ENCODE measurements at places on chromosomes 12 and 14. TPM values are rescaled to one million over a fixed set of nuclear protein-coding genes. Genes with fewer than 3 reads are reported as not detected.

The SUDS3 gene
- 29.1 TPM for total RNA-seq

The GPRC5A gene
- total RNA-seq: 3.1 TPM

The FAIM2 gene
- total RNA-seq: 2.6 TPM

The ADAMTS20 gene
- total RNA-seq: not detected

The SRRM4 gene
- under 0.01 TPM for total RNA-seq

The ZC2HC1C gene
- 1.2 TPM for total RNA-seq

The KRT2 gene
- total RNA-seq: not detected

The SLC5A8 gene
- not detected for total RNA-seq

The CCDC196 gene
- total RNA-seq: not detected

The TAS2R13 gene
- total RNA-seq: 4.7 TPM

The TXNRD1 gene
- total RNA-seq: 1,066 TPM

The TMEM52B gene
- not detected for total RNA-seq

The BHLHE41 gene
- total RNA-seq: 3.1 TPM

The A2M gene
- 42.7 TPM for total RNA-seq

The OR6J1 gene
- under 0.01 TPM for total RNA-seq

The PUS1 gene
- 12.4 TPM for total RNA-seq

The ALX1 gene
- not detected for total RNA-seq

The OR6C76 gene
- not detected for total RNA-seq

The FOXN4 gene
- not detected for total RNA-seq

The KRT4 gene
- total RNA-seq: not detected

The ASCL1 gene
- not detected for total RNA-seq

The TEX22 gene
- total RNA-seq: 0.44 TPM

The PLA2G1B gene
- total RNA-seq: not detected

The CISTR gene
- not detected for total RNA-seq

The MFAP5 gene
- 14.9 TPM for total RNA-seq

The COL2A1 gene
- total RNA-seq: under 0.01 TPM

The REM2 gene
- 0.29 TPM for total RNA-seq

The OR6C68 gene
- not detected for total RNA-seq

The AICDA gene
- total RNA-seq: not detected

The CD69 gene
- not detected for total RNA-seq

The INSM2 gene
- not detected for total RNA-seq

The TAC3 gene
- total RNA-seq: not detected

The PLXNC1 gene
- total RNA-seq: 6.8 TPM

The PLCZ1 gene
- total RNA-seq: not detected

The CYP27B1 gene
- total RNA-seq: 0.15 TPM

The KDM5A gene
- total RNA-seq: 63.8 TPM

The RNASE7 gene
- total RNA-seq: not detected

The FOXG1 gene
- 0.83 TPM for total RNA-seq

The CLEC1A gene
- total RNA-seq: not detected

The OR4E2 gene
- not detected for total RNA-seq

The RALGAPA1 gene
- total RNA-seq: 38.5 TPM

The PPP1R36 gene
- not detected for total RNA-seq

The DIO3 gene
- not detected for total RNA-seq

The SMIM41 gene
- 4.5 TPM for total RNA-seq

The GYS2 gene
- total RNA-seq: not detected

The KRT7 gene
- total RNA-seq: 8.7 TPM
